ENCODE measurements at places on chromosomes 3 and 15.

DNA sequence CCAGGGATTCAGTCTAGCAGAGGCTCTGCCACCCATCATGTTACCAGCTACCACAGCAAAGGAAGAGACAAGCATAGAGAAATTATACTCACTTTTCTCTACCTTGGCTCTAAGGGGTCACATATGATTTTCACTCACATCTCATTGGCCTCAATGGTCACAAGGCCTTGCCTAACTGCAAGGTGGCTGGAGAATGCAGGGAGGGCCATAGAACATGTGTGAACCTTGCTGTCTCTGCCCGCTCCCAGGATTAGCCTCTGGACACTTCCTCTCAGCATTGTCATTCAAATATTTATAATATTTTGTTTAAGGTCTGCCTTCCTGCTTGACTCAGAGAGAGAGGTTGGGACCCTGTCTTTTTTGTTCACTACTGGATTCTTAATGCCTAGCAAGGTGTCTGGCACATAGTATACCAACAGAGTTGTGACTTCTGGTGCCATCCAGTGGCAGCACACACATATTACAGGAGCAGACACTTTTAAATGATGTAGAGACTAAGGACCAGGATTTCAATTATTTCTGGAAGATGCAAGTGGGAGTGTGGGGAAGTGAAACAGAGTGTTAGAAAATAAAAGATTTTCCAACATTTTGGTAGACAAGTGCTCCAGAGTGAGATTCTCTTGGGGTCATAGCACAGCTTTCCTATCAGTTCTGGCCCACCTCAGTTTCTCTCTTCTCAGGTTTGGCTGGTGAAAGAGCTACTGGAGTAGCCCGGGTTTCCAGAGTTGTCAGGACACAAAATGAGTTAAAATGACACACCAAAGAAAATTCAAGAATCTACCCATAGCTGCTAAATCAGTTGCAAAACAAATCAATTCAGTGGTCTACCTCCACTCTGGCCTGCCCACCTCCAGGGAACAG, 119.0 kb upstream of the RASGRP1 start:
- no peak for DNase-seq

- no peak for DNase-seq
Measured at GRCh38 chr3:183449391-183449790, 21.0 kb upstream of the MCF2L2 start.

GRCh38 chr3:64728428-64728827, 40.6 kb upstream of the ADAMTS9 start:
- no peak for DNase-seq

- no peak for DNase-seq
Measured at GRCh38 chr15:74460298-74460697, 662 bp downstream of the UBL7 start.

- no peak for DNase-seq
Measured at GRCh38 chr3:134018850-134019249, 10.9 kb downstream of the SLCO2A1 start.

GRCh38 chr3:49805897-49806701, 3.0 kb downstream of the INKA1 start:
- DNase-seq, result no peak

DNA sequence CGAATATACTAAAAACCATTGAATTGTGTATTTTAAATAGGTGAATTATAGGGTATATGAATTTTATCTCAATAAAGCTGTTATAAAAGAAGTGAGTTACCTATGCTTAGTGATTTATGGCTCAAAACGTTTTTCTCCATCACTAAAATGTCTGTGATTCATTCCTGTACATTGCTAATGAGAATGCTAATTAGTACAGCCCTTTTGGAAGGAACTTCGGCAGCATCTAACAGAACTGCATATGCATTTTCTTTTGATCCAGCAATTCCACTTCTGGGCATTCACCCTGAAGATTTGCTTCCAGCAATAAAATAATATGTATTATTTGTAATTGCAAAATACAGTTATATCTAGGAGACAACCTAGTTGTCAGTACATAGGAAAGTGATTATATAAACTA, 53.6 kb downstream of the TCF12 start:
- DNase-seq, result no peak

DNA sequence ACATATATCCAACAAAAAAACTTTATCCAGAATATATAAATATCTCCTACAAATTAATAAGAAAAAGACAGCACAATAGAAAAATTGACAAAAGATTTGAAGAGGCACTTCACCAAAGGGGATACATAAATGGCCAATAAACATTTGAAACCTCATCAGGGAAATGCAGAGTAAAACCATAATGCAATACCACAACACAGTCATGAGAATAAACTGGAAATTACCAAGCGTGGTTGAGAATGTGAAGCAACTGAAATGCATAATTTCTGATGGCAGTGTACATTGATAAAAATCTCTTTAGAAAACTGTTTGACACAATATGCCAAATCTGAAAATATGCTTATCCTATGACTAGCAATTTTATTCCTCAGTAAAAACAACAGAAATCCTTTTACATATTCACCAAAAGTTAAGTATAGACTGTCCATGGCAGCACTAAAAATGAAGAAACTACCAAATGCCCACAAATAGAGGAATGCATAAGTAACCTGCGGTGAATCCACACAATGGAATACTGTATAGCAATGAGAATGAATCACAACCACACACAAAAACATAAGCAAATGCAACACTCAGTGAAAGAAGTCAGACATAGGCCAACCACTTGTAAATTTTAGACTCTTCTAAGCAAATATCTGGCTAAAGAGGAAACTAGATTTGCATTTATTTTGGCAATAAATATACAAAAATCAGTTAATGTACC, 7.9 kb downstream of the LYZL4 start:
- no peak for DNase-seq

DNA sequence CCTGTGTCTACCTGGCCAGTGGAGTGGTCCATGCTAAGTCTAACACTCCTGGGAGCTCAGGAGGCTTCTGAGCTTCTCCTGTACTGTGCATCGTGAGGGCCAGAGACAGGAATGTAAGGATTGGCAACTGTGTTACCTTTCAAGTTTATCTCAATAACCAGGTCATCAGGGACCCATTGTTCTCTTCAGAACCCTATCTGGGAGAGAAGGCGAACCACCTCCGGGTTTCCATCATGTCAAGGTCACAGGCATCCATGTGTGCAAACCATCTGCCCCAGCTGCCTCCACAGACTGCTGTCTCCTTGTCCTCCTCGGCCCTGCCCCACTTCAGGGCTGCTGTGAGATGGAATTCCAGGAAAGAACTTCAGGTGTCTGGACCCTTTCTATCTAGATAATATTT, 5.9 kb downstream of the ANKRD63 start:
- no peak for DNase-seq

GRCh38 chr3:48016301-48016973, at the start of gene MAP4:
MAP4 (minus strand) TSS chr3:48016416; CDS start chr3:47998860, 17,556 bp downstream.
- no peak for DNase-seq

DNA sequence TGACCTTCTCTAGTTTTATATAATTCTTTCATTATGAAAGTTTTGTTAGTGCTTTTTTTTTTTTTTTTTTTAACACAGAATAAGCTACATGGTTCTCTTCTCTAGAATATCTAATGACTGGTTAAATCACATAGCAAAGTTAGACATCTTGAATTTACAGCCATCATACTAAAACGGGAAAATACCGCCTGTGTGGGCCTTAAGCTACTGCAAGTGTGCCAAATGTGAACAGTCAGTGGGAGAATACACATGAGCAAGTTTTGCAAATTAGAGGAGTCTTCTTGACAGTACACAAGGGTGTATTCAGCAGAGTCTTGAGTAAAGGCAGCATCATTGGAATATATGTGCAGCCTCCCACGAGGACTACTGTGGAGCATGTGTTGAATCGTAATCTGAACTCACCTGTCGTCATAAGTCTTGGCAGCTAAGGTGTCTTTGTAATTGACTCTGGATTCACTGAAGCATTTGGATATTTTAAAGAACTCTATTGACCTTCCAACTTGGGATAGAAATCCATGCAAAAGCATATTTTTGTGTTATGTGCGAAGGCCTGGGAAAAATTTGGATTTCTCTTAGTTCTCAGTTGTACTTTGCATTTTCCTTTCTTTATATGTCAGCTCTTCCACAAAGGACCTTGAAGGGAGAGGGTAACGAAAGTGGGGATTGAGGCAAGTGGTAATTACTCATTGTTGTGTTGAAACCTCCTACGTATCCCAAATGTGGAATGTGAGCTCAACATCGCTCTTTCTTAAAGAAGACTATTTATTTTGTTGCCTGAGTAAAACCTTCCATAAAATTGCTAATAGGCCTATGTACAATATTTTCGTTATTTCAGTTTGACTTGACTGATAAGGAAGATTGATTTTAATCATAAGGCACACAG, 117.4 kb downstream of the ATG7 start:
- no peak for DNase-seq

GRCh38 chr3:144096016-144096415, 124.4 kb downstream of the DIPK2A start:
- no peak for DNase-seq

DNA sequence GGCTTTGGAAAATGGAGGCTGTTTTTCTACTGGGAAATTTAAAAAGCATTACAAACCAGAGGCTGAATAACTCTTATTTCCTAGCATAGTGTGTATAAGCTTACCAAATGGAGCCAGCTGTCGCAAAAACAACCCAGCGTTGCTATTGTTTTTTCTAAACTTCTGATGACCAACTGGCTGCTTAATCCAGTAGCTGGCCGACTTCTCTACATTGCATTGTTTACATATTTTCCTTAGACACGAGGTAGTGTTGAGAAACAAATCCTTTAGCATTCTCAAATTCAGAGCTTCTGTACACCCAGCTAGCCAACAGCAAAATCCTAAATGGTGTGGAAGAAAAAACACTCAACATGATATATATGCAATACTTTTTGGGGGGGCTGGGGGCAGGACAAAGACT, 161.0 kb upstream of the ADAMTS9 start:
- DNase-seq, result no peak

- DNase-seq, result no peak
Measured at GRCh38 chr3:163916596-163917560, 1161.4 kb downstream of the SI start.

DNA sequence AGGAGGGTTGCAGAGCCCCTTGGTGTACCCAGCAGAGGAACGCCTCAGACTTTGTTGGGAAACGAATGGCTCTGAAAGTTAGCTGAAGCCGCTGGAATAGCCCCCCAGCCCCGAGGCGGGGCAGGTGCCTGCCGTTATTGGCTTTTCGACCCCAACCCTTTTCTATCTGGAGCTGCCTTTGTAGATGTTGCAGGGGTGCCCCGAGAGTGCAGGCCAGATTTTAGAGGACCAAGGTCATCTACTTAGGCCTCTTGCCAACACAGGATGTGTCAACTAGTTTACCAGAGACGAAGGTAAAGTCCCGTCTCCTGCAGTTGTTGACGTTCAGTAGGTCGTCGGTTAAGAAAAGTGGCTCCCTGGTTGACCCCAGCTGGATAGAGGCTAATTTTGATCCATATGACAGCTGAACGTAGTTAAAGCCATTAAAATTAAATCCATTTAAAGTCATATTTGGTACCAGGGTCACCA, 579 bp upstream of the UBE3A start:
- no peak for DNase-seq

- DNase-seq, result no peak
Measured at GRCh38 chr3:102926618-102927017, 491.8 kb downstream of the ZPLD1 start.

GRCh38 chr15:48976444-48977088, 12.8 kb upstream of the SHC4 start:
- no peak for DNase-seq

DNA sequence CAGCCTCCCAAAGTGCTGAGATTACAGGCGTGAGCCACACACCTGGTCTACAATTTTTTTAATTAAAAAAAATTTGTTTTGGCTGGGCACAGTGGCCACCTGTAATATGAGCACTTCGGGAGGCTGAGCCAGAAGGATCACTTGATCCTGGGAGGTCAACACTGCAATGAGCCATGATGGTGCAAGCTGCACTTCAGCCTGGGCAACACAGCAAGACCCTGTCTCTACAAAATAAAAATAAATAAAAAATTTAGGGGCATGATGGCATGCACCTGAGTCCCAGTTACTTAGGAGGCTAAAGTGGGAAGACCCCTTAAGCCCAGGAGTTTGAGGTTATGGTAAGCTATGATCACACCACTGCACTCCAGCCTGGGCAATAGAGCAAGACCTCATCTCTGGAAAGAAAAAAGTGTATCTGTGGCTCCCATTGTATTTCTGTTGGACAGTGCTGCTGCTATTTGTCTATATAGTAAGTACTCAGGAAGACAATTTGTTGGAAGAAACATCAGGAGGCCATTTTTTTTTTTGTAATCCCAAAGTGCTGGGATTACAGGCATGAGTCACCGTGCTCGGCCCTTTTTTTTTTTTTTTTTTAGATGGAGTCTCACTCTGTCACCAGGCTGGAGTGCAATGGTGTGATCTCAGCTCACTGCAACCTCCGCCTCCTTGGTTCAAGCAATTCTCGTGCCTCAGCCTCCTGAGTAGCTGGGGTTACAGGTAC, 27.5 kb upstream of the SH3BP5 start:
- no peak for DNase-seq

DNA sequence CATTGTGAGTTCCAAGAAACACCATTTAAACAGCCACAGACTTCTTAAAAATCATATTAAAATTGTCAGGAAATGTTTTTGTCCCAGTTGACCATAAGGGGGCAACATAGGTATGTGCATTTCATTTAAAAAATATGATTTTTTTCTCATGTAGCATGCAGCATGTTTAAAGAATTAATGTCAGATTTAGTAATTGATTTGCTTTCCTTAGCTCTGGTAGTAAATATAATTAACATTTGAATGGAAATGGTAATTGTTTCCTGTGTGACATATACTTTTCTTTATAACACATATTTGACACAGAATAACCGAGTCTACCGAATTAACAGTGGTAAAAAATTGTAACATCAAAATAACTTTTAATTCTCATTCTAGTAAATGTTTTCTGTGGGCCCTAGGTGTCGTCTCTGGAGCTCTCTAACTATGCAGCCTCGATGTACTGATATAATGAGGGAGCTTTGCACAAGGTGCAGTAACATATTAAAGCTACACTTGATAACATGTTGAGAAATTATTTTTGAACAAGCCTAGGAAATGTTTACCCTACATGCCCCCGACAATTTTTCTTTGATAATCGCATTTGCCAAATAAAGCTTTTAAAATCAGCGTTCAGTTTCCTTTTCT, 34.9 kb downstream of the NXPE3 start:
- peak; percentile 7 for DNase-seq

DNA sequence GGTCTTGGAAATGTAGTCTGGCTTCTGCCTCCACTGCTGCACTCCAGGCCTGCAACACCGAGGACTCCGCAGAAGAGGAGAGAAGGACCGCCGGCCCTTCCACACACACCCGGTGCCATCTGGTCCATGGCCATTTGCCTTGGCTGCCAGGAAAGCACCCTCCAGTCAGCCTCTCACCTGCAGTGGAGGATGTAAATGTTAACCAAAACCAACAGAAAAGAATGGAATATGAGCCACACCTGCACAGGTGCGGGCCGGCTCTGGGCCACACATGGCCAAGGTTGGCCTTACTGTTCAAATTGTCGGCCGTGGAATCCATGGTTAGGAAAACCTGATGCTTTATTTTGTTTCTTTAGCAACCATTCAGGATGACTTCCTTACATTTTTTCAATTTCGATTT, 178.3 kb upstream of the C2CD4B start:
- DNase-seq, result no peak

- no peak for DNase-seq
Measured at GRCh38 chr15:100829457-100829856, 50.2 kb upstream of the ALDH1A3 start.

- no peak for DNase-seq
Measured at GRCh38 chr15:88714782-88715372, 76.1 kb downstream of the ISG20 start.

Data from NCI-H774 (cell line).